ENCODE measurements at places on chromosomes 16 and 17. TPM values are rescaled to one million over a fixed set of nuclear protein-coding genes. Genes with fewer than 3 reads are reported as not detected.

GRCh38 chr16:56115817-56116576 lies 75.3 kb upstream of the GNAO1 start:
- DNase-seq, result no peak

DNA sequence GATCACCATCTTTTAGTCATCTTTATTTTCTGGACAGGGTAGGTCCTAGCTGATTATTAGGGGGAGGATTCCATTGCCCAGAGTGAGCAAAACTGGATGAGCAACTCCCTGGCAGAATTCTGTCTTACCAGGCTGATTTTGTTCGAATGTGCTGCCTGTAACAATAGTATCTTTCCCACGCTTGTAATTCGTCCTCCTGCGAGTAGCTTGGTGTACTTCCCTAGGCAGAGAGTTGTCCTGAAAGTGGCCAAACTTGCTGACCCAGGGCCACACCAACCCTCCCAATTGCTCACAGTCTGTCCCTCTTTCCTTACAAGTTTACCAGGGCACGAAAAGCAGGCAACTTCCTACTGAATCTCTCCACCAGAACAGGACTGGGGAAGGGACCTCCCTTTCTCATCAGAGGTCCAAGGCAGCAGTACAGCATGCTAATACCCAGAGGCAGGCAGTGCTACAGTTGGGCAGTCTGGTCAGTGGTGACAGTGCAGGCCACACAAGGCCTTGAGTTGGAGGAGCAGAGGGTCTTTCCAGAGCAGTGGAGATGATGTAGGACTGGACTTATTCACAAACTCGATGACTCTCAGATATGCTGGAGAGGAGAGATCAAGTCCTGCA lies 67.8 kb upstream of the NLK start:
- DNase-seq, result no peak

DNA sequence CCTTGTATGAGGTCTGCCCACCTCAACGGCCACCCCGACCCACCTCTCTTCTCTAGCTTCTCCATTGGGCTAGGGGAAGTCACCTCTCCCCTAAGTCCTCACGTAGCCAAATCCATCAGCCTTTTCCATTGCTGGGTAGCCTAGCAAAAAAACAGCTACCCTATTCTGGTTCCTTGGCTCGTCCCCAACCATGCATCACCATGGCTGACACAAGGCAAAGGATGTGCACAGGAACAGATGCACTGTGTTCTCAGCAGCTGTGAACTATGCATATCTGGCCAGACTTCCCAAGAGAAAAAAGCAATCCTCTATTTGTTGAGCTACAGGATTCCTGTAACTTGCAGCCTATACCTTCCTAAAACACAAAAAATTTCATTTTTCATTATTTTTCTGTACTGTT lies 22.0 kb upstream of the FLCN start:
- no peak for DNase-seq

DNA sequence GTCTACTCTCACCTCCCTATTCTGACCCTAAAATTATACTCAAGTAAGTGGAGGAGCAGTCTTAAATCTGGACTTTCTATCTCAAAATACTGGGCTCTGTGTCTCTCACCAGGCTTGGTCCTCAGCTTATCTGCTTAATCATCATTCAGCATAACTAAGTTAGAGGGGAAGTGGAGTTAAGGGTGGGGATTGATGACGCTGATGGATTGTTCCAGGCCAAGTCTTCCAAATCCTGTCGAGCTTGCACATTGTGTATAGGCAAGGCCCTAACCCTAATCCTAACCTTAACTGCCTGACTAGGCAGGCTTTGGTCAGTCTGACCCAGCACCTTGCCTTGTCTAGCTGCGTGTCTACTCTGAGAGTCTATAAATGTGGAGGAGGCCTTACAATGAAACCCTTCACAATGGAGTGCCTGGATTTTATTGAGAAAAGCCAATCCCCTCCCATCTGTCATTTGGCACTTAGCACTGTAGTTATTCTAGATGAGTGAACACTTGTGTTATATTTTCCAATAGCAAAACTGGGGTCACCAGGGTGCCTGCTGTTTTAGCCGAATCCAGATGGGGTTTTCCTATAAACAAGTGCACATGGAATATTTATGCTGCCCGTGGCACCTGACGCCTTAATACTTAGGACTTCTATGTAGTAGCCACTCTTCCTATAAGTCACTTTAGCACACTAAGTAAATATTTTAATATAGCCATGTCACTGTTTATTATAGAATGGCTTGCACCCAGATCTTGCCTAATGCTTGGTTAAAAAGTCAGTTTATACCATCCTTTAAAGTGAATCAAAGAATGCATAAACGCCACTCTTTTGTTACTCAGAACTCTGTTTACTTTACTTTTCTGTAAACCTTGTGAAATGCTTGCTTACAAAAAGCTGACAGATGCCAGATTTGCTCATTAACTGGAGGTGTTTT lies 193.2 kb upstream of the MYOCD start:
- DNase-seq, result no peak

DNA sequence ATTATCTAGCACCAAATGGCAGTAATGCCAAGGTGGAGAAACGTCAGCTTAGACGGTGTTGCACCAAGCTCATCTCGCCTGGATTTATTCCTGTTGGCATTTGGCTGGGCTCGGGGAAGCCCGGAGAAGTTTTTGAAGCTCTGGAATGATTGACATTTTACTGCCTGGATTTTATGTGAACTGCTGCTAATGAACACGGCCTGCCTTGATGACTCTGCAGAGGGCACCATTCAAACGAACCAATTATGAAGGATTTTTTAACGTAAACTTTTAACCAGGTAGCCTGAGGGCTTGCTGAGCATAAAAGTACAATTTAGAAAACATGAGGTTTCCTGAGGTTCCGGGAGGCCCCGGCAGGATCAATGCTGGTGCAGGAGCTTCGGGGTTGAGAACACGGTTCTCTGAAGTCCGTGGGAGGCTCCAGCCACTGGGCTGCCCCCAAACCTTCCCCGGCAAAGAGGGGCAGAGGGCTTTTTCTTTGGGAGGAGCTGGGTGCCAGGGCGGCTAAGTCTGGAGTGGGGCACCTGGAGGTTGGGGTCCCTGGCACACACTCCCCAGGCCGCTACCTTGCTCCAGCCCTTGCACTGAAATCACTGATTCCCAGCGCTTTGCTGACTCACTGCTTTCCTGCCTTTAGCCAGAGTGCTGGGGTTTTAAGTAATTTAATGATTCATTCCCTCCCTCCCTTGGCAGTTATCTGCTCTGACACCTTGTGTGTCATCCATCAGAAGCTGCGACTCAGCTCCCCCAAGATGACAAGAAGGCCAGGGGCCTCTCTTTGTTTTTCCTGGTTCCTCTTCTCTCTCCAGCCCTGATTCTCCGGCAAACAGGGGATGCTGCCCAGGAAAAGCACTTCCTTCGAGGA lies 161.2 kb upstream of the IRX3 start:
- DNase-seq, result no peak

DNA sequence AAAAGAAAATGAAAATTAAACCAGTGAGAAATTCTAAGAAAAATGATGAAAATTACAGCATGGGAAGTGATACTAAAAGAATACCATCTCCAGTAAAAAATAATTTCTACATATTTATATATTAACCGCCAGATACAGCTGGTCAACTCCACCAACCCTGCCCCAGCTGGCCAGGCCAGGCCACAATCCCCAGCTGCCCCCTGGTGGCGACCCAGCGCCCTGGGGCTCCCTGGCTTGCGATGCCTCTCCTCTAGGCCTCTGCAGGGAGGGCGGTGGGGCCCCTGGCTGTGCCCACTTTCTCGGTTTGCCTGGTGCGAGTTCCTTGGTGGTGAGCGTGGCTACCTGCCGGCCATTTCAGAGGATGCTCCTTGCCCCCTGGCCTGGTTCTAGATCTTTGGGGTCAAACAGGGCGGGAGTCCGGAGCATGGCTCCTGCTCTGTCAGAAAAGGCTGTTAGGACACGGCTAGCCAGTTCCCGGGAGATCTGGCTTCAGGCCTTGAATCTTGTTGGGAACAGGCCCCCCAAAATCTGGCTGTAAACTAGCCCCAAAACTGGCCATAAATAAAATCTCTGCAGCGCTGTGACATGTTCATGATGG lies 14.5 kb downstream of the GLIS2 start:
- peak; percentile 69 for DNase-seq

- DNase-seq, result no peak
These were observed 26.9 kb downstream of the CPSF4L start for GRCh38 chr17:73234736-73235135.

- DNase-seq, result no peak
These were observed 200.9 kb upstream of the N4BP1 start for GRCh38 chr16:48810803-48811453.

DNA sequence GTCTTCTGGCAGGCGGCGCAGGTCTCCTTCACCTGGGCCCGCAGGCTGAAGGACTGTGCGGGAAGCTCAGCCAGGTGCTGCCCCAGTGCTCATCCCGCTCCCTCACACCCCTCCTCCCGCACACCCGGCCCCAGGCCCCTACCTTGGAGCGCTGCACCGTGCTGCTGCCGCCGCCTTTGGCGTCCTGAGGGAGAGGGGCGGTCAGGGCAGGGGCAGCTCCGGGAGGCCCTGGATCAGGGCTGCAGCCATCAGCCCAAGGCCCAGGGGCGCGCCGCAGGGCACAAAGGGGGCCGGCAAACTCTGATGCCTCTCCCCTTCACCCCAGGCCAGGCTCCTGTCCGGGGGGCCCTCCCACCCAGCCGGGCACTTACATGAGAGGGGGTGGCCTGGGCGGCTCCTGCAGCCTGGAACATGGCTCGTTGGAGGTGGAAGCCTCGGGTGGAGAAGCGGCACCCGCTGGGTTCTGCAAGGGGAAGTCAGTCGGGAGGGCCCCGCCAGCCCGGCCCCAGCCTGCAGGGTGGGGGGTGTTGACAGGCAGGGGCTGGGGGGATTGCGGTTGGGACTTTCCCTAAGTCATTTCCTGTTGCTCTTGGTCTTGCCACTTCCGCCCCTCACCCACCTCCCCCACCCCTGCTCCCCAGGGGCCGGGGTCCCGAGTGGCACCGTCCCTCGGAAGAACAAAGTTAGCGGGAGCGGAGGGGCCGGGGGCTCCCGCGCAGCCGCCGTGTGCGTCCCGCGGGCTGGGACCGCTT lies 863 bp downstream of the LIMD2 start:
- no peak for DNase-seq

- DNase-seq, result peak; percentile 12
These were observed 986 bp downstream of the HAPSTR1 start for GRCh38 chr16:9092282-9092977.

TUFM gene
- 198 TPM for total RNA-seq

DNA sequence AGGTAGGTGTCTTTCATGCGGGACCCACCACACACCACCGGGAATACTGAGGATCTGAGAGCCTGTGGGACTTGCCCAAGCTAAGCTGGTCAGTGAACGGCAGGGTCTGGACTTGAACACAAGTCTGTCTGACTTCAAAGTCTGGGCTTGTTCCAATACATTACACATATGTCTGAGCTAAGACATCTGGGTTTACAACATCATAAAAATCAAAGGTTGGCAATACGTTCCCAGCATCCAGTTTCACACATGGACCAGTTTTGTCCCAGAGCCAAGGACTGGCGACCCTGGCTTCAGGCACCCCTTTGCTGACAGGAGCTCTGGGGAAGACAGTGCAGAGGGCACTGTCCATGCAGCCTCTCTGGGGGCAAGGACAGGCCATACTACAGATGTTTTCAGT lies 27.9 kb upstream of the AXIN2 start:
- no peak for DNase-seq

GRCh38 chr17:76635039-76635438 lies 8.5 kb downstream of the ST6GALNAC1 start:
- DNase-seq, result no peak

GRCh38 chr16:75244225-75244809 lies 7.1 kb downstream of the BCAR1 start:
- peak; percentile 26 for DNase-seq

GRCh38 chr16:12132290-12132689 lies 155.8 kb downstream of the SNX29 start:
- no peak for DNase-seq

All from SK-MEL-5 (cell line).